ENCODE measurements at places on chromosomes 12 and 14.
A peak's percentile ranks its signal among the peaks of the same experiment; 100 is the strongest.

GRCh38 chr14:22303589-22304195, 285.3 kb downstream of the DAD1 start:
- DNase-seq, result no peak

GRCh38 chr12:89762498-89763170, 54.0 kb upstream of the ATP2B1 start:
- DNase-seq, result no peak

GRCh38 chr14:53310412-53310811, 157.3 kb upstream of the DDHD1 start:
- no peak for DNase-seq

GRCh38 chr14:54673193-54674045, 106.5 kb downstream of the SAMD4A start:
- no peak for DNase-seq

- no peak for DNase-seq
Observed at GRCh38 chr14:96997996-96998395, 200.8 kb downstream of the VRK1 start.

DNA sequence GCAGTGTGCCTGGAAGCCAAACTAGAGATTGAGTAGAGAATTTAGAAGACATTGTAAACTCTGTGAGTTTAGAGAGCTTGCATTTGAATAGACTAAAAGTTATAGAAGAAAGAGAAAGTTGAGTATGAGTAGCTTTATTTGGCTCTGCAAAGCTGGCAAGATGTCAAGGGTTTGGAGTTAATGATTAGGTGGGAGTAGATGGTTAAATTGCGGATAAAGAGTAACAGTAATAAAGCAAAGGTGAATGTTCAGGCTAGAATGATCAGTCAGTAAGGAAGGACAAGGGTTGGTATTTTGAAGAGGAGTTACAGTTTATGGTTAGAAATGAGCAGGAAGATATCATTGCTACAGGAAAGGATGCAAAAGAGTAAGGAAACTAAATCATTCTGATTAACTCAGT, 5.2 kb downstream of the PPM1A start:
- no peak for DNase-seq

DNA sequence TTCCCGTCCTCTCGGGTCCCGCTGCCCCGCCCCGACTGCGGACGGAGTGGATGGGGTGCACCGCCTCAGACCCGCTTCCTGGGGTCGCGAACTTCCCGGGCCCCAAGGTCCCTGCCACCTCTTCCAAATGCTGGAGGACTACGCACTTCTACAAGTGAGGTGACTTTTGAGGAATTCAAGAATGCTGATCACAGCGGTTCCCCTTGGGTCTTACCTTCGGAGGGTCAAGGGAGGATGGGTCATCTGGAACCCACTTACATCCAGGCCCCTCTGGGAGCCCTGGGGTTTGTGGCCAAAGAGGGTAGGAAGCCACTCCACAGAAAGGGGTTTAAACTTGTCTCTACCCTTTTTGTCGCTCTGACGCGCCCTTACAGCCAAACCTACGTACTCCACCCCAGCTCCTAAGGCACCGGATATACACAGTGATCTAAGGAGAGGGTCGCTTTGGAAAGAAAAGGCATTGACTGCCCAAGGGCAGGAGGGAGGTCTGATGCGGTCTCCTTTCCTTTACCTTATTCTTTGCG, 532 bp upstream of the PRKD1 start:
- DNase-seq, result no peak

DNA sequence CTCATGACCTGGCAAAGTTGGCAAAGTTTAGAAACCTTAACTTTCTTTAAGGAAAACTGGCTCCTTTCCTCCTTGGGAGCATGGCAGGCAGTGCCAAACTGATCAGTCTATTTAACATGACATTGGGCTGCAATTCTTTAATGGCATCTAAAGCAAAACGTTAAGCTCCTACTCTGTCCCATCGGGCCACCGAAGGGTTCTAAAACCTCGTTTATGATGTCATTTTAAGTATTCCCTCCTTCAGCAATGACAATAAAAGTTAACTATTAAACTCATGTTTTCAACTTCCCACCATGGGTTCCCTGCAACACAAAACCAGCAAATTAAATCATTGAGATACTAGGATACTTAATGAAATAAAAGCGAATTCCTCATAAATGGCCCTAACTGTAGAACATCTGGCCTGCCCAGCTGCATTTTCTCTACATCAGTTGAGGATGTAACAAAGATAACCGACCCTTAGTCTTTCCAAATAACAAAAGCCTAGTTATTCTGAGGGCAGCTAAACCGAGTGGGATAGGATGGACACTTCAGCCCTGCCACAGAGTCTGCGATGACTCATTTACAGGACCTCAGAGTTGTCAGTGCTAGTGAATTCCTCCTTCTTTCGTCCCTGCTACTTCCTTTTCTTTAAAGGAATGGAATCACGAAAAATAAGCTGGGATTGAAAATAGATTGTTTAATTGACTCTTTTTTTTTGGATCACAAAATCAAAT, 34.5 kb upstream of the RIC8B start:
- DNase-seq, result no peak

- DNase-seq, result no peak
Observed at GRCh38 chr12:90173499-90174197, 465.0 kb upstream of the ATP2B1 start.

GRCh38 chr14:76946753-76947077, 81.8 kb downstream of the IRF2BPL start:
- no peak for DNase-seq

DNA sequence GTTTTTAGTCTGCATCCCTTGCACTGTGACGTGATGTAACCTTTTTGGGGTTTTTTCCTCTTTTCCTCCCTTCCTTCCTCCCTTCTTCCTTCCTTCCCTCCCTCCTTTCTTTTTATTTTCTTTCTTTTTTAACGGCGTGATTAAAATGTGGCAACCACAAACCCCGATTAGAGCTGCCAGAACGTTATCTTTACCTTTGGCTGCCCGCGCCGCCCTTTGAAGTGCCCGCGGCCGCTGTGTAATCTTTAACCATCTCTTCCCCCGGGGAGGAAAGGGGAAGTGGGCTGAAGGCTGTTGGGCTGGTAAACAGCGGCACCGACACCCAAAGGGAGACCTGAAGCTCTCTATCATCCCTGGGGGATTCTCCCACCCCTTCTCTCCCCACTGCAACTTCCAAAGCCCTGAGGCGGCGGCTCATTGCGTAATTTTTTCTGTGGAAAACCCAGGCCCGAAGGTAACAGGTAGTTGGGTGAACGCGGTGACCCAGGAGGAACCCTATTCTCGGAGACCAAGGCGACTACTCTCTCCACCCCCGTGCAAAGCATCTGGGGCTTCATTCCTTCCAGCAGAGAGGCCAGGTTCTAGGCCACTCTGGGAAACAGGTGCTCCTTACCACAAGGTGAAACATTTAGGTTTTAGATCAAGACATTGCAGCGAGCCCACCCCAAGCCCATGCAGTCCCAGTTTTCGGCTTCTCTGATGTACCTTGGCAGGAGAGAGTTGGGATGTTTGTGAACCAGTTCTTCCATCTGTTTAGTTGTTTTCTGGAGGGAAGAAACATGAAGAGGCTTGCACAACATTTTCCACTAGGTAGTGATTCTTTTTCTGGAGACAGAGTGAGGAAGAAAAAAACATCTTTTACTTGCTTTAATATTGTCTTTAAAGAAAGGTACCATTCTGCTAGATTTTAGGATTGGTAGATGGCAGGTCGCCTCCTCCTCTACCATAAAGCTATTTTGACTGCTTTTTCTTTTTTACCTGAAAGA, 1.5 kb downstream of the LGR5 start:
- no peak for DNase-seq

DNA sequence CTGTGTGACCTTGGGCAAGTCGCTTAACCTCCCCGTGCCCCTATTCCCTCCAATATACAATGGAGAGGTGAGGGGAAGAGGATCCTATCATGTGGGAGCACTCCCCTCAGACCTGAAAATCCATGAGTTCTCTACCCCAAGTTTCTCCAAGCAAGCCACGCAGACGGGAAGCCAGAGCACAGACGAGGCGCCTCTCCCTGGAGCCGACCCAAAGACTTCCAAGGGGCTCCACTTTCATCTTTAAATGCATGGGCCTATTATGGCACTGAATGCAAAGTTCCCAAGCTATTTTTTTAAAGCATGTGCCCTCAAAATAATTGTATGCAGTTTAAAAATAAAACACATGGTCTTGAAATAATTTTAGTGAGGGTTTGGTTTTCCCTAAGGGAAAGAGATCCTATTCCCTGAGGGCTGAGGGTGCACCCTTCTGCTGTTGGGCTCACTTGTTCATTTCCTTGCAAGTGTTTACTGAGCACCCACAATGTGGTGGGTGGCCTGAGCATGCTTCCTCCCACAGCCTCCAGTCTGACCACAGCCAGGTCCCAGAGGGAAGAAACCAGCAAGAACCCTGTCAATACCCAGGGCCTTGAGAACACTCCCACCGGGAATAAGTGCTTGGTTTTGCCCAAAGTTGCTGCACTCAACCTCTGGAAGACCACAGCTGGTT, 14.6 kb downstream of the CMKLR1 start:
- no peak for DNase-seq

GRCh38 chr14:22837750-22838538, 1.6 kb downstream of the MMP14 start:
- DNase-seq, result no peak

- DNase-seq, result no peak
Observed at GRCh38 chr12:95179011-95179410, 38.3 kb downstream of the FGD6 start.

DNA sequence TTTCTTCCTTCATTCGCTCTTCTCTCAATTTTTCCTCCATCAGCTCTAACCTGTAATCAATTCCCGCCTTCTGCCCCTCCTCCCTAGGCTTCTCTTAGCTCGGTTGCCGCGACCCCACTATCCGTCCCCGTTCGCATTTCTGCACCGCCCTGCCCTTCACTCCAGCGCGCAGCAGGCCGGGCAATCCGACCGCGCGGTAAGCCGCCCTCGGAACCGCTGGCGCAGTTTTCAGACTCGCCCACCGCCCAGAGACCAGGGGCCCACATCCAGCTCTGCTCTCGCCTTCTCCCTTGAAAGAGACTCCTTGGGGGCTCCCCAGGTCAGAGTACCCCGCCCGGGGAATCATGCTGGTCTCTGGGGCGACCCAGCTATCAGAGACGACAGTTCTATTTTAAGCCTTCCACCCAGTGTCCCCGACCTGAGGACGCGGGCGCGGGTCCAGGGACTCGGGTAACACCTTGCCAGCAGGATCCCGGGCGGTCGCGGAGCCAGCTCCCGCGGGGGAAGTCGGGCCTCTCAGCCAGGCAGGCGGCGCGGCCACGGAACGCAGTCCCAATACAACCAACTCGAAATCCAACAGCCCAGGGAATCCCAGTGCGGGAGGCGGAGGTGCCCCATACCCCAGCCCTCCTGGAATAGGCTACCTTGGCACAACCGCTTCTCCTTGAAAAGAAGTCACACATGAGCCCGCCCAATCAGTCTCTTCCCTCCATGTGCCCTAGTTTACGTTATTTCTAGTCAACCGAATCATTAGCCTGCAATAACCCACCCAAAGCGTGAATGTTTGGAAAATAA, 5.7 kb upstream of the SLC38A4 start:
- no peak for DNase-seq

- no peak for DNase-seq
Observed at GRCh38 chr12:25427337-25428249, 125.5 kb downstream of the LMNTD1 start.

DNA sequence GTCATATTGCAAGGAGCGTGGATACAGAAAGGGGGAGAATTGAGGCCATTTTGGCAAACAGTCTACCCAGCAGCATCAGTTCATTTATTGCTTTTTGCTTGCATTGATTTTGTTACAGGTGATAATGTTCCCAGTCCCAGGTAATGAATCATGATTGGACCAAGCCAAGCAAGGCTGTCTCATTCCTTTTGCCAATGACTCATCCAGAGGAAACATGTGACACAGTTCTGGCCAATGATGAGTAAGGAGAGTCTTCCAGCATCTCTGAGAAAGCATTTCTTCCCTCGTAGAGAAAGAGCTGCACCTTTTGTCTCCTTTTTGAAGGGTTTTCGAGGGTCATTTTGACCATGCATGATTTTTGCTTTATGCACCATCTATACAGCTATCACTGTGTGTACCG, 68.2 kb downstream of the SLC15A4 start:
- no peak for DNase-seq

GRCh38 chr14:23141706-23142444, 22.8 kb upstream of the CEBPE start:
- DNase-seq, result no peak

GRCh38 chr14:55327179-55327578, 56.0 kb downstream of the FBXO34 start:
- no peak for DNase-seq

GRCh38 chr12:55849616-55850343, 7.0 kb upstream of the MMP19 start:
- DNase-seq, result no peak

- DNase-seq, result no peak
Observed at GRCh38 chr14:51323492-51323891, 83.4 kb downstream of the TMX1 start.

DNA sequence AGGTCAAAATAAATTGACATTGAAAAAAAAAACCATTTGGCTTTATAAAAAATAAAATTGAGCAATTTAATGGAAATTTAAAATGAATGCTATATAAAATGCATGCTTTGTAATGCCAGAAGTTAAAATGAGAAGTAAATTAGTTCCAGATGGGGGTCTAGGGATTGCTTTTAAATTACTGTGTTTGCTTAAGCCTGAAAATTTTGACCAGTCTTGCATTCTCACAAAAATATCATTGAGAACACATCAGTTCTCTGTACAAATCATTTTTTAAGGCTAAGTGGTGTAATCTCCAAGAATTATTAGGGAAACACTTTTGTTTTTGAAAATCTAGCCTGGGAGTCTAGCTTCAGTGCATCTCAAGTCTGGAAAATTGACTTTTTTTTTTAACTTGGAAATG, 90.7 kb downstream of the RERG start:
- DNase-seq, result no peak

- peak; percentile 14 for DNase-seq
Observed at GRCh38 chr14:28305938-28306337, 460.6 kb upstream of the FOXG1 start.

DNA sequence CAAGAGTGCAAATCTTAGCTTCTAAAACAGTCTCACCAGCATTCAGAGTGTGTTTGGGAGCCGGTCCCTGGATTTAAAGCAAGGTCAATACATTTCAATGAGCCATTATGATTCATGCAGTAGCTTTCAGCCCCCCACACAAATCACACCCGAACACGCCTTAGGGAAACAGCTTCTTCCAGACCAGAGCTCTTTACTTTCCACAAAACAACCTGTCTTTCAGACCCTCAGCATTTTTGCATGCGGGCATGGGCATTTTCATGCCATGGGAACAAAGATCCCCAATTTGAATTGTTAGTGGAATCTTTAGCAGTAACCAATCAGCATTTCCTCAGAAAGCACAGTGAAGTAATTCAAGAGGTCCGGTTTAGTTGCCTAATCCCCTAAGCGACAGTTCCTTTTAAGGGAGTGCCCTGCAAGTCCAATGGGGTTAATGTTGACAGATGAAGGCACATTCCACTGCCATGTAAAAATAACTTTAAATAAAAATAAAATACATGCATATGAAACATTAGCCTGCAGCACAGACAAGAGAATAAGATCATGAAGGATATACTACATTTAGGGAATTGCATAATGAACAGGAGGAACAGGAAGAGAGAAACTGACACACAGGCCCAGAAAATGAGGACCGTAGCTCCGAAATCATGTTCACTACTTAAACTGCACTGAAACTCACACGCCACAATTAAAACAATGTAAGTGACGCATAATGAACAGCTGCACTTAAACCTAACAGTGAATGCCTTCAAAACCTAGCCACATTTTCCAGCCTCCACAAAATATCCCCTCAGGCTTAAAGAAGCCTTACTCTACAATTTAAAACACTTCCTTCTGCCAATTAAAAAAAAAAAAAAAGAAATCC, 4.0 kb downstream of the VPS37B start:
- DNase-seq, result no peak

GRCh38 chr14:103808403-103809001, 38.9 kb downstream of the PPP1R13B start:
- peak; percentile 62 for DNase-seq

Data from hippocampal formation (tissue), 2 donors.